ENCODE measurements at places on chromosomes 11 and 22.

- DNase-seq = no peak
Measured at GRCh38 chr11:75576017-75576416, 14.0 kb downstream of the SERPINH1 start.

DNA sequence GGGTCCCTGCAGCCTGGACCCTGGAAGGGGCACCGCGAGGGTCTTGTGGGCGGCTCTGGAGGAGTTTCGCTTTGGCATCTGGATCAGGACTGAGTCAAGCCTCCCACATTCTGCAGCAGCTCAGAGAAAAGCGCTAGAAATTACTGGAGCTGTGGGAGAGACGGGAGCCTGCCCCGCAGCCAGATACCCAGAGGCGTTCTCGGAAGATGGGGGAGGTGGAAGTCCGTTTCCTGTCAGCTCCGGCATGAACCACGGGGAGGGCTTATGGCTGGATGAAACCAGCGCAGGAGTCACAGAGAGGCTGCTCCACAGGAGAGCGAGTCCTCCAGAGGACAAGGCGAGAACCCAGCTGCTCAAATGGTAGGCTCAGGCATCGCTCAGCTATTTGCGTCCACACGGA lies 379.3 kb downstream of the OPCML start:
- DNase-seq = no peak

DNA sequence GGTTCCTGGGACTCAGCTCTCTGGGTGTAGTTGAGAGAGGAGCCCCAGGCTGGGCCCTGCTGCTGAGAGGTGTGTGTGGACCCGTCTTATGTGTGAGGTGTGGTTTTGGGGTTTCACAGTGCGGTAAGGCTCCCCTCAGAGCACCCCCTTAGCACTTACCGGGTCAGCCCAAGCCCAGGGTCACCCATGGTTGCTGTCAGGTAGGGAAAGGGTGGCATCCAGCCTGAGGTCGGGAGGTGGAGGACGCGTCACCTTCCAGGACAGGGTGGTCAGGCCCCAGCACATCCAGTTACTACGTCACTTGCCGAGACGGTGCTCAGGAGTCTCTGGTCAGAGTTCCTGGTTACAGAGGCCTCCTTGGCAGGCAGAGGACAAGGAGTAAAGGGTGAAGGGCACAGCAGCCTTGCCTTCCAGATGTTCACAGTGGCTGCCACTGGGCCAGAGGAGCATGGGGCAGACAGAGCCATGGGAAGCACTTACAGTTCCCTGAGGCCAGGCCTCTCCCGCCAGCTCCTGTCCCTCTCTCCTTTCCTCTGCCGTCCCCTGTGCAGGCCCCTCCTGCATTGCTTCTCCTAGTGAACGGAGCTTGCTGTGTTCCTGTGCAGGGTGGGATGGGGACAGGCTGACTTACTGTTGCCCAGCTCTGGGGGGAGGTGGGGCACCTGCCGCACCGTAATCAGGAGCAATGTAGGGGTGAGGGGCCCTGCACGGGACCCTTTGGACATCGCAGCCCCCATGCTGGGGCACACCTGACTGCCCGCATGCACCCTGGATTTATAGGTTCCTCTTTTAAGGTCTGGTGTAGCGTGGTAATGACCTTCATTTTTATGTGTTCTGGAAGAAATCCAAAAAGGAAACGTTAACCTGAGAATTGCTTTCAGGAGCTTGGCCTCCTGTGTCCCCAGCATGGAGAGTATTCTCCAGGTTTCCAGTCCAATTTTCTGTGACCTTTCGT lies 285.9 kb downstream of the TBC1D22A start:
- DNase-seq = no peak

DNA sequence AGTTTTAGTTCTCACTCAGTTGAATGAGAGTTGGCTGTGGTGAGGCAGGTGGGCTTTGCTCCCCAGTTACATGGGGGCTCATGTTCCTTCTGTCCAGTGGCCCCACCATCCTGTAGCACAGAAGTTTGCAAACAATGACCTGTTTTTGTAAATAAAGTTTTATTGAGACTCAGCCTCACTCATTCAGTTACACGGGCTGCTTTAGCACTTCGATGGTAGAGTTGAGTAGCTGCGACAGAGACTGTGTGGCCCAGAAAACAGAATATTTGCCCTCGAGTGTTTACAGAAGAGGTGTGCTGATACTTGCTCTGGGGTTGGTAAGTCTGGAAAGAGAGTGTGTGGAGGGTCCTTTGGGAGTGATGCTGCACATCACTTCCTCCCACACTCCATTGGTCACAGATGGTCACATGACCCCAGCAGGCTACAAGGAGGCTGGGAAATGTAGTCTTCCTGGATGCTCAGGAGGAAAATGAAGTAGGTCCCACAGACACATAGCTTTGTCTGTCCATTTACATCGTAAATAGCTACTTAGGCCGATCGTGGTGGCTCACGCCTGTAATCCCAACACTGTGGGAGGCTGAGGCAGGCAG lies 34.6 kb downstream of the IFT27 start:
- DNase-seq = peak; percentile 18

GRCh38 chr11:78831571-78831970 lies 256.9 kb upstream of the NARS2 start:
- no peak for DNase-seq

All from fibroblast of skin of back (primary cell).